ENCODE measurements at places on chromosomes 12 and 14.

DNA sequence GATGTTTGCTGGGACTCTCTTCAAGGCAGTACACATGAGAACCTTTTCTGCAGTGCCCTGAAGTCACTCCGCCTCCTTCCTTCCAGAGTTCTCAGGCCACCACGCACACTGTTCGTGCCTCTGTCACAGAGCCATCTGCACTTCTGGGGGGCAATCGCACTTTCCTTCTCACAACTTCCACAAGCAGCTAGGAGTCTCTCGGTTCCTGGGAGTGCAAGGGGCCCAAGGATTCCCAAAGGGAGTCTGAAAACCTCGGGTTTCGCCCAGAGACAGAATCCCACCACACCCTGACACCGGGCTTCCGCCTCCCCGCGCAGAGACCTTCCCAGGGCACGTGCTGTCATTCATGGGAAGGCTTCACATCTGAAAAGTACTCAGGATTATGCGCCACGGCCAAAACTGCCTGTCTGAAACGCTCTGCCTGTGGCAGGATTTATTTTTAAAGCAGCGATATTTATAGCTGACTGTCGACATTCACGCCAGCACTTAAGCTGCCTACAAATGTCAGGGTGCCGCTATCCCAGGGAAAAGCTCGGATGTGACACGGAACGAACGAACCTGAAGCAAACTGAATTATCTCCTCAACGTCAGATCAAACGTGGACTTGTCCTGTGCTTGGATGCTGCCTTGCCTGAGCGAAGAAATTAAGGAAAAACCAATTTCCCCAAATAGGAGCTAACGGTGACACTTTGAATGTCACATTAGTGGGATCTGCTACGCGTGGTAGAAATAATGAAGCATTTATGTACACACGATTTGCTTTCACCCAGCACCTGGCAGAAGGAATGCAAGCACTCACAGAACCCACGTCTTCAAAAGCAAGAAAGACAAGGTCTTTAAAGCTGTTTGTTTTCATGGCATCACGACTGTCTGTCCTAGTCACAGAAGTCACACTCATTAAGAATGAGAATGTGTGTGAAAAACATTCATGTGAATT is 154.0 kb downstream of the PIWIL1 start:
- DNase-seq, result no peak

- DNase-seq, result no peak
Measured at GRCh38 chr12:33634544-33634943, 194.9 kb upstream of the SYT10 start.

DNA sequence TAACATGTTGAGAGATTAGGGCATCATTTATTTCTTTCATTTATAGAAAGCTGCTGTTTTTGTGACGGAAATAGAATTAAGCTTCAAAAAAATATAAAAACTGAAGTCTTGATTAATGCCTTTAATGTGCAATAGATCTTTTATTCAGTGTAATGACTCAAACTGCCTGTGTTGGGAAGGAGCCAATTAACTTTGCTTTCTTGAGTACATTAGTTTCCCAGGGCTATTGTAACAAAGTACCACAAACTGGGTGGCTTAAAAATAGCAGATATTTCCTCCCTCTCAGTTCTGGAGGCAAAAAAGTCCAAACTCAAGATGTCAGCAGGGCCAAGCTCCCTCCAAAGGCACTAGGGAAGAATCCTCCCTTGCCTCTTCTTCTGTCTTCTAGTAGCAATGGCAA is 36.6 kb downstream of the EID3 start:
- no peak for DNase-seq

DNA sequence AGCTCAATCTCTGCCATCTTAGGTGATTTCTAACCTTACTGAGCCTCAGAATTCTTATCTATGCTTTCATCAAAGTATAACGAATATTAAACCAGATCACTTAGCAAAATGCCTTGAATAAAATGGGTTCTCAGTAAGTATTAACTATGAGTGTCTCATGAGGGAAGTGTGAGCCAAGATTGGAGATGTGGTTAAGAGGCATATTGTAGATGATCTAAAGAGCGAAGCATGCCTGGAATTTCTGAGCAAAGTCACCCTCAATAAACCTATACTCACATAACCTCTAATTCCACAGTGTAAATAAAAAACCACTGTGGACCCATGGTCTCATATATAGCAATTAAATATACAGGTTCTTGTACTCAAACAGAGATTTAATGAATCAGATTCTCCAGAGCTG is 193.1 kb upstream of the FSCB start:
- DNase-seq, result no peak

DNA sequence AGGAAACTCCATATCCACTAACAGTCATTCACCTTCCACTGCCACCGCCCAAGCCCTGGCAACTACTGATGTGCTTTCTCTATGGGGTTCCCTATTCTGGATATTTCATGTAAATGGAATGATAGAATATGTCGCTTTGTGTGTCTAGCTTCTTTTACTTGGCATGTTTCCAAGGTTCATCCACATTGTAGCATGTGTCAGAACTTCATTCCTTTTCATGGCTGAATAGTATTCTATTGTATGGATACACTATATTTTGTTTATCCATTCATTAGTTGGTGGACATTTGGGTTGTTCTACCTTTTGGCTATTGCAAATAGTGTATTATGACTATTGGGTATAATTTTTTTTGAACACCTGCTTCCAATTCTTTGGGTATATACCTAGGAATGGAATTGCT is 8.6 kb downstream of the POU6F1 start:
- no peak for DNase-seq

- DNase-seq, result no peak
Measured at GRCh38 chr12:59056966-59057365, 136.7 kb upstream of the LRIG3 start.

GRCh38 chr14:92928258-92928629 is 5.3 kb downstream of the CHGA start:
- DNase-seq, result no peak

Measured in right kidney (tissue), 9 donors.